Glutamatergic neuron (in vitro differentiated cells): ENCODE measurements at places on chromosomes 5 and 9. TPM values are rescaled to one million over a fixed set of nuclear protein-coding genes. Genes with fewer than 3 reads are reported as not detected.

DNA sequence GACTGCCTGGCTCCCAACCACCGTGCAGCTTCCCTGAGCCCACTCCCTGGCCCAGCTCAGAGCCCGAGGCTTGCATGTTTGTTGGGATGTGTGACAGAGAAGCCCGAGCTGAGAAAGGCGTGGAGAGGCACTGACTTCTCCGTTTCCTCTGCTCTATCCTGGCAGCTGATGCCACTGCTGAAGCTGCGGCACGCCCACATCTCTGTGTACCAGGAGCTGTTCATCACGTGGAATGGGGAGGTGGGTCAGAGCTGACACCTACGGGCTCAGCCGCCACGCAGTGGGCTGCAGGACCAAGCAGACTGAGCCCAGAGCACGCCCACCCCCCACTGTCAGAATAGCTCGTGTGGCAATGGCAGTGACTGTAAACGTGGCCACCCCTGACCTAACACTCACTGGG, 9.3 kb downstream of the STKLD1 start:
- DNase-seq, result no peak
- H3K27ac ChIP-seq, result no peak overlapping the region
- no peak overlapping the region for H3K4me3 ChIP-seq
- H3K4me1 ChIP-seq, result no peaks in the 10 kb centered on the region
- H3K36me3 ChIP-seq, result no peaks in the 10 kb centered on the region

- H3K4me3 ChIP-seq, result no peak overlapping the region
- peaks cover 6% of the 10 kb centered on the region for H3K27me3 ChIP-seq
- no peaks in the 10 kb centered on the region for H3K36me3 ChIP-seq
- peaks cover 10% of the 10 kb centered on the region for H3K4me1 ChIP-seq
These were observed 2.2 kb upstream of the CANX start for GRCh38 chr5:179696603-179697002.

DNA sequence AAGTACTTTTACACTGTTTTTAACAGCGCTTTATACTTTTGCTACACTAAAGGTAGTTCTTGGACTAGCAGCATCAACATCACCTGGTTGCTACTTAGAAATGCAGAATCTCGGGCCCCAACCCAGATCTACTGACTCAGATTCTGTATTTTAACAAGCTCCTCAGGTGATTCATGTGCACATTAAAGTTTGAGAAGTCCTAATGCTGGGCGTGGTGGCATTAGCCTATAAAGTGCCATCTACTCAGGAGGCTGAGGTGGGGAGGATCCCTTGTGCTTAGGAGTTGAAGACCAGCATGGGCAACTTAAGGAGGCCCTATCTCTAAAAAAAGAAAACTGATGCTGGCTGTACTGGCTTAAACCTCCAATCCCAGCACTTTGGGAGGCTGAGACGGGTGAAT, 26.7 kb downstream of the TMEM252 start:
- H3K27me3 ChIP-seq, result peaks cover 2% of the 10 kb centered on the region
- no peak overlapping the region for H3K4me3 ChIP-seq
- DNase-seq, result no peak

- peak; percentile 60 for DNase-seq
- peaks cover 3% of the 10 kb centered on the region for H3K27me3 ChIP-seq
- peak within 1 kb of the TSS; percentile 76 for H3K4me3 ChIP-seq
- no peaks in the 10 kb centered on the region for H3K36me3 ChIP-seq
- H3K27ac ChIP-seq, result no peak within 1 kb of the TSS
These were observed at the start of gene TRIM14 for GRCh38 chr9:98118640-98119601. Gene TRIM14, minus strand, starts transcription at chr9:98119222. Its CDS starts 34 bp downstream, at chr9:98119188.

- peaks cover 2% of the 10 kb centered on the region for H3K27me3 ChIP-seq
- peaks cover 22% of the 10 kb centered on the region for H3K4me1 ChIP-seq
- H3K27ac ChIP-seq, result no peak overlapping the region
These were observed 101.4 kb downstream of the ARHGAP26 start for GRCh38 chr5:142871363-142872193.

GRCh38 chr5:138565100-138565821, 9.9 kb downstream of the HSPA9 start:
- H3K27ac ChIP-seq, result no peak overlapping the region
- no peaks in the 10 kb centered on the region for H3K36me3 ChIP-seq
- H3K27me3 ChIP-seq, result peaks cover 2% of the 10 kb centered on the region

- no peak overlapping the region for H3K4me3 ChIP-seq
- peaks cover 11% of the 10 kb centered on the region for H3K4me1 ChIP-seq
- DNase-seq, result no peak
- no peaks in the 10 kb centered on the region for H3K27me3 ChIP-seq
These were observed 643.9 kb upstream of the ZNF608 start for GRCh38 chr5:125390326-125390725.

Gene CDC25C
- total RNA-seq, result 3.2 TPM

Gene IL4
- total RNA-seq, result not detected

DNA sequence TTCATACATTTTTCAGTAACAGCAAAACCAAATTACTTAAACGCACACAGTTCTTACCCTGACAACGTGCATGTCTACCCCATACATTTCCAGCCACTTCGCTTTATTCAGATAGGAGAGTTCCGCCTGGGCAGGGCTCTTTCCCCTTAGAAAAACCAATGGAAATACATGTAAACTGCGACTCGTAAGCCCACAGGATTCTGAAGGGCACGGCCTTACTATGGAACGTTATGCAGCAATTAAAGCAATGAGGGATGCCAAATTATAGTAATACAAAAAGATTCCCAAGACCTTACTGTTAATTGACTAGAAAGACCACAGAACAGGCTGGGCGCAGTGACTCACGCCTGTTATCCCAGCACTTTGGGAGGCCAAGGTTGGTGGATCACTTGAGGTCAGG, 64.5 kb downstream of the EPB41L4B start:
- no peak for DNase-seq
- no peaks in the 10 kb centered on the region for H3K36me3 ChIP-seq
- H3K27ac ChIP-seq, result no peak overlapping the region
- H3K4me1 ChIP-seq, result peaks cover 23% of the 10 kb centered on the region
- no peaks in the 10 kb centered on the region for H3K27me3 ChIP-seq

Gene RAB3C
- 36.2 TPM for total RNA-seq

Gene ANP32B
- 108 TPM for total RNA-seq

Gene LCN15
- 1.9 TPM for total RNA-seq

- no peaks in the 10 kb centered on the region for H3K27me3 ChIP-seq
- no peaks in the 10 kb centered on the region for H3K36me3 ChIP-seq
- H3K4me3 ChIP-seq, result no peak overlapping the region
- no peak overlapping the region for H3K27ac ChIP-seq
These were observed 676.3 kb upstream of the GRAMD2B start for GRCh38 chr5:125746917-125747316.

GRCh38 chr5:123722451-123722850, 210.5 kb downstream of the CSNK1G3 start:
- H3K27me3 ChIP-seq, result no peaks in the 10 kb centered on the region
- H3K27ac ChIP-seq, result no peak overlapping the region
- H3K36me3 ChIP-seq, result peaks cover 10% of the 10 kb centered on the region
- DNase-seq, result no peak

DNA sequence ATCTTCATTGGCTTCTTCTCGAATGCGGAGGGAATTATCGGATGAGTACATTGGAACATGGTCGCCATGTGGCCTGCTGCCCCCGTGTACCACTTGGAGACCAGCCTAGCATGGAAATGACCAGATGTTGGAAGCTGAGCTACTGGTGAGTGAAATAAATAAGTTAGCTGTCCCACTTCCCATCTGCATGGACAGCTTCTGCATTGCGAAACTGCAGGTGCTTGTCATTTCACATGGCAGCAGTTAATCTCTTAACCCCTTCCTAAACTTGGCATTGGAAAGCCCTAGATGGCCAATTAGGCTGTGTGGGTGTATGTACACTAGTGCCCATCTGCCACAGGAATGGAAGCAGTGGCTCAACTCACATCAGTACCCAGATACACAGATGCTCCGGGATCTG, 246.6 kb upstream of the IL12B start:
- H3K4me3 ChIP-seq, result no peak overlapping the region
- no peak overlapping the region for H3K27ac ChIP-seq
- DNase-seq, result no peak
- no peaks in the 10 kb centered on the region for H3K27me3 ChIP-seq

DNA sequence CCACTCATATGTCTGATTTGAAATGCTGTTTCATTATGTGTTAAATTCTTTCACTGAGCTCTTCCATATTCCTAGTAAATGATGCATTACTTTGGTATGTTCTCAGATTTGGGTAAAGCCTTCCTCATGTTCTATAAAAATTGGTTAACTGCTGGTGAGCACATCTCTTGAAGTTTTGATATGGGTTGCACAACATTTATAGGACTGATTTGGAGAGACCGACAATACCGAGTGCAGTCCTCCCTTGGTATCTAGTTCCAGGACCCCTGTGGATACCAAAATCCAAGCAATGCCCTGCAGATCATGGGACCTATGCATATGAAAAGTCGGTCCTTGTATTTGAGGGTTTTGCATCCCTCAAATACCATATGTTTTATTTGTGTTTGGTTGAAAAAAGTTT, 37.8 kb downstream of the WDR36 start:
- no peaks in the 10 kb centered on the region for H3K36me3 ChIP-seq
- no peak overlapping the region for H3K4me3 ChIP-seq
- DNase-seq, result no peak
- peaks cover 3% of the 10 kb centered on the region for H3K27me3 ChIP-seq
- no peak overlapping the region for H3K27ac ChIP-seq

- H3K27ac ChIP-seq, result no peak overlapping the region
- H3K27me3 ChIP-seq, result no peaks in the 10 kb centered on the region
- no peaks in the 10 kb centered on the region for H3K36me3 ChIP-seq
- no peaks in the 10 kb centered on the region for H3K4me1 ChIP-seq
- H3K4me3 ChIP-seq, result no peak overlapping the region
These were observed 36.9 kb upstream of the ANKRD55 start for GRCh38 chr5:56270058-56270457.

GRCh38 chr9:113154946-113155345, 4.1 kb downstream of the SLC31A2 start:
- no peaks in the 10 kb centered on the region for H3K27me3 ChIP-seq
- no peak overlapping the region for H3K4me3 ChIP-seq
- DNase-seq, result no peak
